Sciatic nerve (tissue), 2 donors: ENCODE measurements at places on chromosomes 16 and 17. TPM values are rescaled to one million over a fixed set of nuclear protein-coding genes. Genes with fewer than 3 reads are reported as not detected.

The CCL16 gene
- 1.1 TPM for total RNA-seq

The TMEM100 gene
- 13.5 TPM for total RNA-seq

The FGF11 gene
- 3.8 TPM for total RNA-seq

The ST6GALNAC2 gene
- total RNA-seq = 104 TPM

The EVPLL gene
- not detected for total RNA-seq

The ZG16 gene
- not detected for total RNA-seq

The CAMKK1 gene
- 7.7 TPM for total RNA-seq

The GAS2L2 gene
- total RNA-seq = 0.13 TPM

The CLEC19A gene
- 0.13 TPM for total RNA-seq

The CCL14 gene
- total RNA-seq = 96.8 TPM

The POLR3K gene
- 7.1 TPM for total RNA-seq
